ENCODE measurements at places on chromosomes 12 and 14.
A peak's percentile ranks its signal among the peaks of the same experiment; 100 is the strongest.

- no peak for DNase-seq
These were observed 314.9 kb downstream of the NUAK1 start for GRCh38 chr12:105823810-105824209.

DNA sequence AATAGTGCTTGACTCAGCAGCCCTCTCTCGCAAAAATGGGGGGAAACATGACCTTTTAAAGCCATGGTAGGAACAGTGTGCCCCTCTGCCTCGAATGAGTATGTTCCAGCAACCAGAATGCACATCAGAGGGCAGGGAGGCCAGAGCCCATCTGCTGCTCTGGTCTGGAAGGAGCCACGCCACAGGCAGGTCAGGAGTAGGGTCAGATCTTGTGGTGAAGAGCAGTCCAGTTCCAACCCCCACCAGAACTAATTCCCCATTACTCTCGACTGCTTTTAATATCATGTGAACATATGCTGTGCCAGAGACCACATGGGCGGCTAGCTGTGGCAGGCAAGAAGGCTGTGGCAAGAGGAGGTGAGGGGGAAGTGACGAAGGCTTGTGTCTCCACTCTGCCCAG is 34.6 kb upstream of the TMX1 start:
- no peak for DNase-seq

- DNase-seq = no peak
These were observed 56.8 kb downstream of the LRFN5 start for GRCh38 chr14:41663473-41663850.

- DNase-seq = peak; percentile 91
These were observed 27.5 kb downstream of the HVCN1 start for GRCh38 chr12:110661337-110661972.

GRCh38 chr14:34063470-34064164 is 112.7 kb upstream of the EGLN3 start:
- no peak for DNase-seq

GRCh38 chr12:53728206-53728605 is 954 bp upstream of the CALCOCO1 start:
- no peak for DNase-seq

DNA sequence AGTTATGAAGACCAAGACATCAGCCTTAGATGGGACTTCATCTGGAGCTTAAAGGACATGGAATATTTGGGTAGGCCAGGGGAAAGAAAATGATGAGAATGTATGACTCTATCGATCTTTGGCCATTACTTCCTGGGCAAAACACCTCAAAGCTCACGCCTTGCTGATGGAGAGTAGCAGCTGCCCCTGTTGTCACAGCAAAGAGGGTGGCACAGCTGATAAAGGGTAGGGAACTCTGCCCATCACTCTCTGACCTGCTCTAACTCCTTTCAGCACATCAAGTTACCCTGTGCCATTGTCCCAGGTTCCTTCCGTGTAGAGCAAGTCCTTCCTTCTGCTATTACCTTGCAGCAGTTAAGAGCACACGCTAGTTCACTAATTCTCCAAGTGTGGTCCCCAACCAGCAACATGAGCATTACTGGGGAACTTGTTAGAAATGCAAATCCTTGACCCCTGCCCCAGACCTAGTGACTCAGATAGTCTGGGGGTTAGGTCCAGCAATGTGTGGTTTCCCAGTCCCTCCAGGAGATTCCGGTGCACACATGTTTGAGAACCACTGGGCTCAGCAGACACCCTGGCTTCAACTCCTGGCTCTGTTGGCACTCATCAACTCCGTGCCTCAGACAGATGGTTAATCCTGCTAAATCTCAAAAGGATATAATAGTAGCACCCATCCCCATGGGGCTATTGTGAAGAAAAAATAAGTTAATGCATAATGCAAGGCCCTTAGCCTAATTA is 93.7 kb upstream of the EEA1 start:
- DNase-seq = no peak

DNA sequence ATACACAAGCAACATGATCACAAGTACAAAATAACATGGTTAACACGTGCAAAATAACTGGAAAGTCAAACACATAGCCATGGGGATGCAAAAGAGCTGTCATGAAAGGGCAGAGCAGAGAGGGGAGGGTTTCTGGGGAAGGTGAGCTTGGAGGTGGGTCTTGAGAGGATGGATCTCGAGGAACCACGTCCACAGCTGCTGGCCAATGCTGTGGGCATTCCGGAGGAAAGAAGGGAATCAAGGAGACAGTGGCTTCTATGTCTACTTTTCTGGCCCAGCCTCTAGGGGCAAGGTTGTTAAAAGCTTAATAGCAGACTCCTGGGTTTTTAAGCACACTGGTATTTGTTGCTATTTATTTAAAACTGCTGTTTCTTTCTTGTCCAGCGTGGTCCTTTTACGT is 8.4 kb upstream of the MYH7 start:
- DNase-seq = no peak

DNA sequence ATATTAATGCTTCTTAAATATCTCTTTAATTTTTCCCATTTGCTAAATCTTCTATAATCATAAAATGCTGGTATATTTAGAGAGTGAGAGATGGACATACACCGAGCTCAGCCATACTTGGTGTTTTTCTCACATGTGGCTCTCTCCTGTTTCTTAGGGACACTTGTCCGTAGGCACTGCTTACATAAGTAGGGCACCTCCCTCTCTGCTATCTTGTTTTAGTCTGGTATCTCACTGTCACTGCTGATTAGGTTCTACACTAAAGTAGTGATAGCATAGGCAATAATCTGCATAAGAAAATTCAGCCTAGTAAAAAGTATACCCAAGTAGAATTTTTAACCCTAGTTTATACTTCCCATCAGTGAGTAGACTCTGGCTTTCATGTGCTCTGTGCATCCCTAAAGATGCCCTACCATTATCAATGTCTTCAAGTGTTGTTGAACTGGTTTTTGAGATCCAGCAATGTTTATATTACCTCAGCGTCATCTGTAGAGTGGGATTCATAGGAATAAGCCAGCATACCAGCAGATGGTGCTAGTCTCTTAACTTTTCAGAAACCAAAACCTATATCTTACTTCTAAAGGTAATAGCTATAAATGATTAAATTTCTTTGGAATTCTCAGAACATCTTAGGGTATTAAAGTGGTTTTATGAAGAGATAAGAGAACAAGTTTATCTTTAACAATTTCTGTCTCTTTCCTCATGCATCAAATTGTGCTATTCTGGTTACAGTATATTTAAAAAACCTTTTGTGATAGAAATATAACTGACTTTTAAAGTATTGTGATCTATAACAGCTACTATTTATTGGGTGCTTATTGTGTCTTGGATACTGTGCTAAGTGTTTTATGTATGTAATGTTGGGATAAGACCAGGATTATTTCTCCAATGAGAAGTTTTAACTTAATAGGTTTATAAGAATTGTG is 32.9 kb downstream of the ARID2 start:
- DNase-seq = no peak

DNA sequence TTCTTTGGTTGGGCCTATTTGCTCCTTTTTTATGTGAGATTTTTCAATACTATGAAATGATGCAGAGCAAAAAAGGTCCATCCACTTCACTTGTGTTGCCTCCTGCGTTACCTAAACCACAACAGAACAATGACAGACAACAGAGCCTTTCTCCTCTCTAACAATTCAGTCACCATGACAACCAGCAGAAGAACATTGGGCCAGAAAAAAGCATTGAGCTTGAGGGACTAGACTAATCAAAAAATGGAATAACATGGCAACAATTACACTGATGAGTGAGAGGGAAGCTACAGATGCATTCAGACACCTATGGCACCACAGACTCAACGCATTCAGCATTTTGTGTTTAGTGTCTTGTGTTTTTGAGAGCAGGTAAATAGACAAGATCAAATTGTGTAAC is 44.6 kb upstream of the PTCSC3 start:
- no peak for DNase-seq

DNA sequence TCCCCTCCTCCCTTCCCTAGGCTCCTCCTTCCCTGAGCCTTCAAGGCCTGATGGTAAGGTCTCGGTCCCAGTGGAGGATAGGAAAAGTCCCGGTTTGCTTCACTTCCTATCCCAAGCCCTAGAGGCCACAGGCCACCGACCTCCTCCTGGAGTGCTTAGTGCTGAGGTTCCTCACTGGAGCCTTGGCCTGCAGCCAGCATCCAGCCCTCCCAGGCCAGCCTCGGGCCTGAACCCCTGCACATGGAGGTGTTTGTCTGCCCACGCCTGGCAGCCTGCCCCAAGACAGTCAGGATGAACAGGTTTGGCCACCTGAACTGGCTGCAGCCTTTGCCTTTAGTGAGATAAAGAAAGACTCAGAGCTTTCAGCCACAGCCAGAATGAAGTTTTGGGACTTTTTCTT is 15.8 kb upstream of the KRT7 start:
- DNase-seq = no peak

DNA sequence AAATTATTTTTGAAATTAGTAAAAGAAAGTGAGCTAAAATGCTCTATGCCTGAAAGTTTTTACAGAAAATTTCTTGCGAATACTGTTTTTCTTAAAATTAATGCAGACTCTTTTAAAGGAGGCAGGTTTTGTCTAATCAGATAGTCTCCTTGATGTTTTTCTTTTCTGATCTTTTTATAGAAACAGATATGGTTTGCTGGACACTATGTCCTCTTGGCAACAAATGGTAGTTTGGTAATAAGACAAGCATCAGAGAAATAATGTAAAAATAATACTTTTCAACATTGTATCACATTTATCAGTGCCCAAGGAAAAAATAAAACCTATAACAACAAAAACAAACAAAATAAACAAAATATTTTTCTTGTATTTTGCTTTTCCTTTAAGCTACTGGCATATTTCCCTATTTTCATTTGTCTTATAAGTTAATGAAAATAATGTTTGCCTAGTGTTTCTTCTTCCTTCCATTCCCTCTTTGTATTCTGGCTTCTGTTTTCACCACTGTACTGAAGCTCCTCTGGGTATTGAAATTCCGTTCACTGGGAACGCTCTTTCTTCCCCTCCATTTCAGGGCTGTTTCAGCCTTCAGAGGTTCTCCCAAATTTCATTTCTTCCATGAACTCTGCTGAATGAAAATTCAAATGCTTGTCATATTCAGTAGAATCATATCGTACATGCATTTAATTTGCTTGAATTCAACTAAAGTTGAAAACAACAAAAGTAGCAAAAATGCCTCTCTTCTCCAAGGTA is 115.3 kb downstream of the TRMT5 start:
- no peak for DNase-seq

DNA sequence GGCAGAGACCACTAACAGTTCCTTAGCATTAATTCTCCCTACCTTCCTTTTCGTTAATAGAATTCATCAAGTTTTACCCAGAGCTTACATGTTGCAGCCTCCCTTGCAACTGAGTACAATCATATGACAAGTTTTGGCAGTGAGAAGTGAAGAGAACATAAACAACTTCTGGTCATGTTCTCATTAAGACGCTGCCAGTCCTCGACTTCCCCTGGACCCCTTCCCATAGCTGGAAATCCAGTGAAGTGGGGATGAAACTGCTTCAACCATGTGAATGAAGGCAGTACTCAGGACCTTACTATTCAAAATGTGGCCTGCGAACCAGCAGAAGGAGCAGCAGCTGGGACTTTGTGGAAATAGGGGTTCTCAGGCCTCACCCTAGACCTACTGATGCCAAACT is 133.9 kb downstream of the SPTSSA start:
- no peak for DNase-seq
